SHP77 treated with DMSO at 0.1 percent for 48 hours (cell line): ENCODE measurements at places on chromosomes 2 and 18.
A peak's percentile ranks its signal among the peaks of the same experiment; 100 is the strongest.

- DNase-seq, result peak; percentile 40
These were observed 24.6 kb downstream of the MAIP1 start for GRCh38 chr2:199979832-199980628.

DNA sequence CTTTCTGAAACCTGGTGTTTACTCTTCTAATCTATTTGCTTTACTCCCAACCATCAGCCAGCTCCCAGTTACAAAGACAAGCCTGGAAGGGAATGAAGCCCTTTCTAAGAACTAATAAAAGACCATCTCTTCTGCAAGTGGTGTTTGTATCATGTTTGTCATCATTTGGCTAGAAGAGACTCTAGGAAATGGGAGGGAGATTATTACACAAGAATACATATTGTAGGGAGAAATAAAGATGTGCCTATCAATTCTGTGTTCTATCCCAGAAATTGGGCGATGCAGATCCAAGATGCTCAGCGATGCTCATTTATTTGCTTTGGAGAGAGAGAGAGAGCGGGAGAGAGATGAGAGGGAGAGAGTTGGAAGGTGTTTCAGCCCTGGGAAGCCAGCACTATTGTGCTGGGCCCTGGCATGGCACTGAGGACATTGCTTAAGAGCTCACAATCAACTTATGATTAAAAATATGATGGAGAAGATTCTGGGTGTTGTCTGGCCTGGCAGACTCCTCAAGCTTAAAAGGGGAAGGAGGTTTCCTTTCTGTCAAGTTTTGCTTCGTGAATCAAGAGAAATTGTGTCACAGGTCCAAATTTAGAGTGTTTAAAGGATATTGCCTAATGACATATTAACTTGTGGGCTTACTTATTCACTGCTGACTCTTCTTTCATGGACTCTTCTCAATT, 41.8 kb upstream of the AFF3 start:
- no peak for DNase-seq

- no peak for DNase-seq
These were observed 80.7 kb upstream of the RASGRP3 start for GRCh38 chr2:33395655-33396249.

- DNase-seq, result no peak
These were observed 492.4 kb upstream of the ACVR2A start for GRCh38 chr2:147352264-147353071.

DNA sequence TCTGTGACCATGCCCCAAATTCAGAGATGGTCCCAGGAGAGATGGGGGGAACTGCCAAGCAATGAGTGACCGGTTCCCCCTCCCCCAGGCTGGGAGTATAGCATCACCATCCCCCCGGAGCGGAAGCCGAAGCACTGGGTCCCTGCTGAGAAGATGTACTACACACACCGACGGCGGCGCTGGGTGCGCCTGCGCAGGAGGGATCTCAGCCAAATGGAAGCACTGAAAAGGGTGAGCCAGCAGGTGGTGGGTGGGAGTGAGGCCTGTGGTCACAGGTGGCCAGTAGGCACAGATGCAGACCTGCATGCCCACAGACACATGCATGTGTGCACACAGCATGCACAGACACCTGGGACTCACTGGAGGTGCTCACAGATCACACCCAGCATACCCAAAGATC, 117.2 kb downstream of the DYSF start:
- DNase-seq, result no peak

GRCh38 chr18:55227771-55228170, 268.5 kb upstream of the CCDC68 start:
- no peak for DNase-seq
